ENCODE measurements at places on chromosomes 4 and X. TPM values are rescaled to one million over a fixed set of nuclear protein-coding genes. Genes with fewer than 3 reads are reported as not detected.

Gene USP17L29
- total RNA-seq = not detected

Gene ARHGAP6
- total RNA-seq = 3.7 TPM

Gene HTN1
- total RNA-seq = not detected

Gene GAGE12E
- total RNA-seq = not detected

Gene MAML3
- 3.4 TPM for total RNA-seq

Gene WDR17
- total RNA-seq = 77.1 TPM

Gene SHROOM2
- total RNA-seq = 19.1 TPM

Gene PGK1
- total RNA-seq = 429 TPM

Gene RAB33A
- 19.2 TPM for total RNA-seq

Gene SMIM10
- 2.8 TPM for total RNA-seq

Gene ANKRD17
- 101 TPM for total RNA-seq

Gene WDR13
- 111 TPM for total RNA-seq

Gene USP17L13
- total RNA-seq = not detected

Gene CNGA2
- total RNA-seq = not detected

Gene CYBB
- 5.9 TPM for total RNA-seq

Gene VCX3B
- not detected for total RNA-seq

Gene NAP1L5
- total RNA-seq = 88.1 TPM

Gene ACE2
- total RNA-seq = not detected

Gene SMIM10L2A
- total RNA-seq = 30.0 TPM

Gene AADAT
- 15.2 TPM for total RNA-seq

Gene CLGN
- 5.2 TPM for total RNA-seq

Gene AGTR2
- not detected for total RNA-seq

Gene PLK4
- 3.0 TPM for total RNA-seq

Gene SMR3B
- not detected for total RNA-seq

Gene DGAT2L6
- total RNA-seq = not detected

Gene GBA3
- total RNA-seq = not detected

Gene USP26
- not detected for total RNA-seq

Gene DGKK
- 0.14 TPM for total RNA-seq

Gene FOXR2
- total RNA-seq = not detected

Gene CD38
- 8.7 TPM for total RNA-seq

Gene MAOA
- total RNA-seq = 14.6 TPM

Gene IL21
- total RNA-seq = not detected

Gene F8A3
- total RNA-seq = 22.7 TPM

Gene STAP1
- not detected for total RNA-seq

Gene GPR143
- 4.7 TPM for total RNA-seq

Gene HAND2
- not detected for total RNA-seq

Gene ZFP92
- total RNA-seq = 6.9 TPM

Gene CXCL1
- 0.36 TPM for total RNA-seq

Measured in dorsolateral prefrontal cortex (tissue), 122 donors.